NCI-H1436 (cell line): ENCODE measurements at places on chromosomes 12 and 14.

- DNase-seq, result no peak
These were observed 15.3 kb downstream of the P2RX2 start for GRCh38 chr12:132633901-132634300.

DNA sequence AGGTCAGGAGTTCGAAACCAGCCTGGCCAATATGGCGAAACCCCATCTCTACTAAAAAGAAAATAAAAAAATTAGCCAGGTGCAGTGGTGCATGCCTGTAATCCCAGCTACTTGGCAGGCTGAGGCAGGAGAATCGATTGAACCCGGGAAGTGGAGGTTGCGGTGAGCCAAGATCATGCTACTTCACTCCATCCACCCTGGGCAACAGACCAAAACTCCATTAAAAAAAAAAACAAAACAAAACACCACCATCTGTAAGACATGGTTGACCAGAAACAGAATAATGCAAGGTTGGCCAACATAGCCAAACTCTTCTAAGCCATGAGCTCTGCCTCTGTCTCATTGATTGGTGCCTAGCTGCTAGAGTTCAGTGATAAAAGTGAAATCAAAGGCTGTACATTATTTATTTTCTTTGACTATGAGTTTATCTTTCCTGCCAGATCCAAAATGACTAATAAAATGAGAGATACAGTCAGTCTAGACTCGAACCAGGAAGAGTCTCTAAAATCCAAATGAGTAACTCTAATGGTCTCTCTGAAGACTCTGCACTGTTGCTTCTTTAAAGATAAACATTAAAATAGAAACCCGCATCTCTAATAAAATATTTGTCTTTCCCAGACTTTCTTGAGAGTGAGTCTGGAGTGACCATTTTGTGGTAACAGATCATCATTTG, 404.7 kb downstream of the DAD1 start:
- no peak for DNase-seq

GRCh38 chr12:122503147-122503751, 2.5 kb upstream of the ZCCHC8 start:
- DNase-seq, result no peak

DNA sequence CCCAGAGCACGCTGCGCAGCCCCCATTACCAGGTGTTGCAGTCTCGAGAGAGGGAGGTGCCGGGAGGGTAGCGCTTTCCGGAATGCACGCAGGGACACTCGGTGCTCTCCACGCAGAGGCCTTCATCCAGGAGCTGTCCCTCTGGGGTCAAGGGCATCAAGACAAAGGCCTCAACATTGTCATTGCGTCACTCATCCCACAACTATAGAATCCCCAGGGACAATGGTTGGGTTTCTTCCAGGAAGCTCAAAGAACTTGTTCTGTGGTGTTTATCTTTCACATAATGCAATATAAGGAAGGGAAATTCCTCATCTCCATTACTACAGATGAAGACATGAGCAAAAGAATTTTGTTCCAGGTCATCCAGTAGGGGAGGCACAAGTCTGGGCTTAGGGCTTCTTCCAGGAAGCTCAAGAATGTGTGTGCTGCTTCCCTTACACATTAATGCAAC, 52.1 kb downstream of the VWF start:
- DNase-seq, result no peak

GRCh38 chr14:78157494-78158437, 12.4 kb upstream of the NRXN3 start:
- DNase-seq, result no peak

GRCh38 chr12:91582811-91583210, 400.2 kb upstream of the DCN start:
- DNase-seq, result no peak

- no peak for DNase-seq
These were observed 1089.7 kb downstream of the TRHDE start for GRCh38 chr12:73361864-73362230.

- DNase-seq, result peak; percentile 36
These were observed 6.0 kb downstream of the TMEM260 start for GRCh38 chr14:56585461-56586084.

DNA sequence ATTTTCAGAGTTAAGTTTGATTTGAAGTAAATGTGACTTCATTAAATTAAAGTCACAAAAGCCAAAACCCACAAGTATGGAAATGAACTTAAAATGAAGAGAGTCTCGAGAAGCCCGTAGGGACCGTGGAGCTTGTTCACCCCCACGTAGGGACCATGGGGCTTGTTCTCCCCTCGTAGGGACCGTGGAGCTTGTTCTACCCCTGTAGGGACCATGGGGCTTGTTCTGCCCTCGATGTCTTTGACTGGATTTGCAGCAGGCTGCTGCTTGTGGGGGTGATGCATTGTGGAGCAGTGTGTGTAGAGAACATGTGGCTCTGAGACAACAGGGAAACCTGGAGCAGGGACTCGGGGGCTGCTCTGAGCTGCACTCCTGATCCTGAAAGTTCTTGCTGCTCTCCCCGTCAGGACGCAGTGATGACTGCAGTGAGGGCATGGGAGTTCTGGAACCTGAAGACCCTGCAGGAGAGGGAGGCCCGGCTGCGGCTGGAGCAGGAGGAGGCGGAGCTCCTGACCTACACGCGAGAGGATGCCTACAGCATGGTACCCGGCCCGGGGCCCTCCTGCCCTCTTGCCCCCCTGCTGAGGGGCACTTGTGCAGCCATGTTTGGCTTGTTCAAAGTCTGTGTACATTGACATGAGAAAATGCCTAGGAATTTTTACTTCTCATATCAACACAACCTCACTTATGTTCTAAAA, 94.2 kb downstream of the EP400 start:
- no peak for DNase-seq

GRCh38 chr14:103074729-103075367, 9.2 kb upstream of the LBHD2 start:
- DNase-seq, result no peak

DNA sequence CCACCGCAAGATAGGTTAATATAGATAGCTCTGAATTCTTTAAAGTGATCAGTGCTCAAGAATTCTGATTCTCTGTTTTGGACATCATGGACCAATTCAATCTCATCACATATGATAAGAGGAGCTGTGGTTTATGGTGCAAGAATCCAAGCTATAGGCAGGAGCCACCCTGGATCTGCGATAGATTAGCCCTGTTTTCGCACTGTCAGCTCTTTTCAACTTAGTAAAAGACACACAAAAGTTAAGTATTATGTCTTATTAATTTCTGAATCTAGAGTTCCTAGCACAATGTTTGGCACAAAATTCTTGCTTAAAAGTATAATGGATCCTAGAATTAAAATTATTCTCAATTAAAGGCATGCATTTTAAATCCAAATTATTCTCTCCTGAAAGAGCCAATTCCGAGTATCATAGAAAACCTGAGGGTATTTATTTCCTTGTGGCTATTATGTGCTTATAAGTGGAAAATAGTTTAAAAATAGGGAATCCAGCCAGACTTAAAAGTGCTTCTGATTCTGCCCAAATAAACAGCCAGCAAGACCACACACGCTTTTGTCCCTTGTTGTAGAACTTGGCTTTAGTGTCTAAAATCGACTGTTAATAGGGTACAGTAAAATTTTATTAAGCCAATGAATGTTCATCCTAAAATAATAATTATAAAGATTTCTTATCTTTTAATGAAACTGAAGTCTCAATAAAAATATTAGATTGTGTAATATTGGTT, 184.9 kb upstream of the FLRT2 start:
- no peak for DNase-seq

GRCh38 chr14:48937541-48938195, 648.5 kb downstream of the RPS29 start:
- no peak for DNase-seq

- DNase-seq, result no peak
These were observed 36.9 kb upstream of the PRMT8 start for GRCh38 chr12:3453990-3454680.
